ENCODE measurements at places on chromosomes 5 and 9.

DNA sequence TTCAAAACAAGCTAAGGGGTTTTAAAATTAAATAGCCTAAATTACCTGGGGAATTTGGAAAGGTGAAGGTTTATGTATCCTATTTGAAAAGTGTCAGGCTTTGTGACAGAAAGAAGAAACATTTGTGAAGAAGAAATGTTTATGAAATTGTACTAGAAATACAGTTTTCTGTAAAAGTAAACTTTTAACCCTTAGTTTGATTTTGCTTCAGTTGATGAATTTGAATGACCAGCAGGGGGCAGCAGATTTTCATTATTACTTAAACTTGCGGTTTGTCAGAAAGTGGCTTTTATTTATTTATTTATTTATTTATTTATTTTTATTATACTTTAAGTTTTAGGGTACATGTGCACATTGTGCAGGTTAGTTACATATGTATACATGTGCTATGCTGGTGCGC lies 58.1 kb downstream of the NNT start:
- no peaks in the 10 kb centered on the region for H3K27me3 ChIP-seq
- H3K4me3 ChIP-seq: no peak overlapping the region
- no peaks in the 10 kb centered on the region for H3K4me1 ChIP-seq
- DNase-seq: no peak

GRCh38 chr5:133336121-133336968 lies 276.0 kb downstream of the FSTL4 start:
- H3K4me1 ChIP-seq: no peaks in the 10 kb centered on the region
- no peak overlapping the region for H3K27ac ChIP-seq
- H3K27me3 ChIP-seq: no peaks in the 10 kb centered on the region

DNA sequence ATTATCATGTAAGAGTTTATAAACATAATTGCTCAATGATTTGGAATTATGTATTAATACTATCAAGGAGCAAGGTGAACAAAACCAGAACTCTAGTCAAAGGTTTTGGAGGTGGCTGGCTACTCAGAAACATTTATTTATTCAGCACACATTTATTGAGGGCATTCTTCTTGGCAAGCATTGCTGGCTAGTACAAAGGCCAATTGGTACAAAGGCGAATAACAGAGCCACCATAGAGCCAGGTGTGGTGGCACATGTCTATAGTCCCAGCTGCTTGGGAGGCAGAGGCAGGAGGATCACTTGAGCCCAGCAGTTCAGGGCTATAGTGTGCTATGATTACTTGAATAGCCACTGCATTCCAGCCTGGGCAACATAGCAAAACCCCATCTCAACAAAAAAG lies 242.1 kb downstream of the CWC27 start:
- H3K4me1 ChIP-seq: no peaks in the 10 kb centered on the region
- H3K27me3 ChIP-seq: no peaks in the 10 kb centered on the region
- no peak overlapping the region for H3K4me3 ChIP-seq
- no peak for DNase-seq
- H3K27ac ChIP-seq: no peak overlapping the region

- no peak for DNase-seq
- no peaks in the 10 kb centered on the region for H3K27me3 ChIP-seq
- H3K4me1 ChIP-seq: no peaks in the 10 kb centered on the region
- no peak overlapping the region for H3K27ac ChIP-seq
These were observed 218.3 kb upstream of the ZNF462 start for GRCh38 chr9:106644661-106645060.

DNA sequence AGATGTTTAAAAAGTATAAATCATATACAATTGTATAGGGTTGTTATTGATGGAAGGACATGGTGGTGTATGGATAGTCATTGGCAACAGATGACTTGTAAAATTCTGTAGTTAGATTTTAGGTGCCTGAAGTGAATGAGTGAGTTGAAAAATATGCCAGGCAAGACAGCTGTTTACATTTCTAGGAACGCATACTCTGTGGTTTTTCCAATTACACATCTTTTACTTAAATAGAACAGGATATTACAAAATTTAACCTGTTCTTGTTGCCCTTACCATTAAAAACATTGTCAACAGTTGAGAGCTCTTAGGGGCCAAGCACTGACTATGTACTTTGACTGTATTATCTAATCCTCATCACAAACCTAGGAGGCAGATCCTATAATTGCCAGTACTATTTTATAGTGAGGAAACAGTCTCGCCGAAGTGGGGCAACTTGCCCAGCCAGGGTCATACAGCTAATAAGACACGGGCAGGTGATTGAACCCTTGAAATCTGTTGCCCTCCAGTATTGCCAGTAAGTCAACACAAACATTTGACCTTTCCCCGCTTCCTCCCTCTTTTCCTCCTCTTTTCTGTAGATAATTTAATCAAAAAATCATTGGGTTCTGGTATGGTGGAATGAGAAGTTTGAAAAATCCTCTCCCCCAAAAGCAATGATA lies 88.6 kb downstream of the MACROH2A1 start:
- DNase-seq: no peak
- H3K27me3 ChIP-seq: no peaks in the 10 kb centered on the region
- no peak overlapping the region for H3K27ac ChIP-seq

GRCh38 chr5:97229688-97230285 lies 46.7 kb upstream of the RIOK2 start:
- H3K27me3 ChIP-seq: no peaks in the 10 kb centered on the region
- H3K4me3 ChIP-seq: no peak overlapping the region
- DNase-seq: no peak

GRCh38 chr5:120152472-120152871 lies 311.6 kb upstream of the PRR16 start:
- no peak for DNase-seq
- no peaks in the 10 kb centered on the region for H3K36me3 ChIP-seq
- H3K27ac ChIP-seq: no peak overlapping the region
- H3K4me1 ChIP-seq: no peaks in the 10 kb centered on the region

GRCh38 chr5:37272511-37272910 lies 23.3 kb upstream of the CPLANE1 start:
- peak; percentile 76 for DNase-seq
- no peaks in the 10 kb centered on the region for H3K27me3 ChIP-seq
- H3K36me3 ChIP-seq: no peaks in the 10 kb centered on the region
- peak overlapping the region; percentile 57 for H3K27ac ChIP-seq

DNA sequence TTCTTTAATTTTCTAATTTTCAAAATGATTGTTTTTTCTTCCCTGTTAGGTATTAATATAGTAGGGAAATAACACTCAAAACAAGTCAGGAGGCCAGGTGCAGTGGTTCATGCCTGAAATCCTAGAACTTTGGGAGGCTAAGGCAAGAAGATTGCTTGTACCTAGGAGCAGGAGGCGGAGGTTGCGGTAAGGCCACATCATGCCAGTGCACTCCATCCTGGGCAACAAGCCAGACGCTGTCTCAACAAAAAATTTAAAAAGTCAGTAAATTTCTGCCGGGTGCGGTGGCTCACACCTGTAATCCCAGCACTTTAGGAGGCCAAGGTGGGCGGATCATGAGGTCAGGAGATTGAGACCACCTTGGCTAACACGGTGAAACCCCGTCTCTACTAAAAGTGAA lies 10.2 kb upstream of the CDK7 start:
- DNase-seq: peak; percentile 56
- H3K27ac ChIP-seq: no peak overlapping the region
- H3K36me3 ChIP-seq: peaks cover 50% of the 10 kb centered on the region

GRCh38 chr5:135452321-135453030 lies at the start of gene TIFAB:
TIFAB (minus strand) TSS chr5:135452351; CDS start chr5:135449939, 2,412 bp downstream.
- H3K36me3 ChIP-seq: no peaks in the 10 kb centered on the region
- no peak within 1 kb of the TSS for H3K4me3 ChIP-seq
- H3K27me3 ChIP-seq: peaks cover 10% of the 10 kb centered on the region
- DNase-seq: no peak
- H3K27ac ChIP-seq: no peak within 1 kb of the TSS

GRCh38 chr9:20356403-20357036 lies 265.8 kb downstream of the MLLT3 start:
- H3K4me1 ChIP-seq: peaks cover 37% of the 10 kb centered on the region
- peak overlapping the region; percentile 10 for H3K27ac ChIP-seq
- H3K36me3 ChIP-seq: no peaks in the 10 kb centered on the region
- H3K27me3 ChIP-seq: no peaks in the 10 kb centered on the region
- DNase-seq: no peak

- H3K4me1 ChIP-seq: no peaks in the 10 kb centered on the region
- H3K4me3 ChIP-seq: no peak overlapping the region
- no peaks in the 10 kb centered on the region for H3K27me3 ChIP-seq
- DNase-seq: no peak
- H3K27ac ChIP-seq: no peak overlapping the region
These were observed 592.9 kb downstream of the SEMA5A start for GRCh38 chr5:8953016-8953415.

Data from lower lobe of right lung (tissue), 2 donors.